ENCODE measurements at places on chromosomes 11 and 22.

DNA sequence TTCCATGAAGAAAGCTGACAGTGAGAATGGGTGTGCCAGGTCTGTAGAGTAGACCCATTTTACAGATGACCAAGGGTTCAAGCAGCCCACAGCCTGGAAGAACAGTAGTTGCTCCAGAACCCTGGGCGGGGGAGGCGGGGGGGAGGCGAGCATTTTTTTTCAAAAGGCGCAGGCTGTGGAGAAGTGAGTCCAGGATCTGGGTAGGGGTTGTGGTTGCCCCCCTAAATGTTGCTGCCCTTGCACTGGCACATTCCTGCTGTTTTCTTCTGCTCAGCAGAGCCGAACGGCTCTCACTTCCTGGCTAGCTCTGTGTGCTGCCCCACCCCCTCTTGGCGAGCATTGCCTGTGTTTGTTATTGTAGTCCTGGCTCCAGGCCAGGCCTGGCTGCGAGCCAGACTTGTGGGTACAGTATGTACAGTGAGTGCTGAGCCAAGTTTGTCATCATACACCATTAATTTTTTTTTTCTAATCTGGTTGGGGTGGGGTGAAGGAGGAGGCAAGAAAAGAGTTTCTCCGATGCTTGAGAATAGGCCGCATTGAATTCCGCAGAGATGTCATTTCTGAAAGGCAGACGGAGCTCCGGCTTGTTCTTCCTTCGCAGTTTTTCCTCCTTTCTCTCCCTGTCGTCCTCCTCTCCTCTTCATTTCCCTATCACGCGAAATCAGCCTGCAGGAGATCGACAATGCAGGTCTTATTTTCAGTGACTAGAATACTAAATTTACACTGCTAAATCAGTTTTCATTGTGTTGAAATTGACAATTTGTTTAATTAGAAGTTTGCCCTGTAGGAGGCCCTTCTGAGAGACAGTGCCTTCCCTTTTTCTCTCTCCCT is 100.5 kb downstream of the ZBTB16 start:
- peaks cover 35% of the 10 kb centered on the region for H3K4me1 ChIP-seq
- no peak overlapping the region for H3K27ac ChIP-seq
- peak; percentile 55 for DNase-seq
- no peaks in the 10 kb centered on the region for H3K36me3 ChIP-seq

DNA sequence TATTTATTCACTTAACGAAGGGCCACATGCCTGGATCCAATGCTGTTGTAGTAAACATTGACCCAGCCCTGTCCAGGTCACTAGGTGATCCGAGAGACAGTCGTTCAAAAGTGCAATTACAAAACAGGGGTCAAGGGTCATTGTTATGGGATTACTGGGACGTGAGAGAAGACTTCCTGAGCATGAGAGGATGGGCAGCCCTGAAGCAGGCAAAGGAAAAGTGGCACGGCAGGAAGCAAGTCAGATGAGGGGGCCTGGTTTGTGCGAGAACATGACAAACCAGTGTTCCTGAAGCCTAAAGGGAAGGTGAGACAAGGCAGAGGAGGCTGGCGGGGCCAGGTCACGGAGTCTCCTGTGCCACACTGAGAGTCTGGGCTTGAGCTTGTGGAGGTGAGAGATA is 15.8 kb upstream of the MMP20 start:
- no peaks in the 10 kb centered on the region for H3K36me3 ChIP-seq
- no peak overlapping the region for H3K27ac ChIP-seq
- peaks cover 5% of the 10 kb centered on the region for H3K4me1 ChIP-seq
- H3K27me3 ChIP-seq: no peaks in the 10 kb centered on the region

DNA sequence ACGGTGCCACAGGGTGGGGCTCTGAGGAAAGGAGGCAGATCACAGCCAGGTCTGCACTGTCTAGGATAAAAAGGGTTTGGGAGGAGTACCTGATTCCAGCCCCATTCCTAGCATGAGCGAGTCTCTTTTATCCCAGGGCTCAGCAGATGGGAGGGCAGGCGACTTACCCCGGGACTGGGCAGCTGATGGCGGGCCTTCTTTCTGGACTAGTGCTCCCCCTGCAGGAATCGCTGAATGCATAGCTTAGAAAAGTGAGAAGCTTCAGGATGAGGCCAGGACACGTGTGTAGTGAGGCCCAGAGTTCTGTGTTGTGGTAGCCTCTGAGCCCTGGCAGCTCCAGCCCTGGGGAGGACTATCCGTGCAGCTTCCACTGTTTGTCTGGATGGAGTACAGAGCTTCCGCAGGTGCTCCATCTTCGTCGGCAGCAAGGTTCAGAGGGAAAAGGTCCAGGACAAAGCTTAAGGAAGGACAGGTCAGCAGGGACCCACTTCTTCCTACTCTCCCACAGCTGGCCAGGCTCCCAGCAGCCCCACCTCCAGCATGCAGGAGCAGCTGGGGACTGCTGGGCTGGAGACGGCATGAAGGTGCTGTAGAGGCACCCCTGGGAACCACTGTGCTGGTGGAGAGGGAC is 30.4 kb downstream of the COMMD9 start:
- H3K27ac ChIP-seq: no peak overlapping the region
- H3K36me3 ChIP-seq: no peaks in the 10 kb centered on the region
- peaks cover 11% of the 10 kb centered on the region for H3K4me1 ChIP-seq
- no peak overlapping the region for H3K4me3 ChIP-seq

DNA sequence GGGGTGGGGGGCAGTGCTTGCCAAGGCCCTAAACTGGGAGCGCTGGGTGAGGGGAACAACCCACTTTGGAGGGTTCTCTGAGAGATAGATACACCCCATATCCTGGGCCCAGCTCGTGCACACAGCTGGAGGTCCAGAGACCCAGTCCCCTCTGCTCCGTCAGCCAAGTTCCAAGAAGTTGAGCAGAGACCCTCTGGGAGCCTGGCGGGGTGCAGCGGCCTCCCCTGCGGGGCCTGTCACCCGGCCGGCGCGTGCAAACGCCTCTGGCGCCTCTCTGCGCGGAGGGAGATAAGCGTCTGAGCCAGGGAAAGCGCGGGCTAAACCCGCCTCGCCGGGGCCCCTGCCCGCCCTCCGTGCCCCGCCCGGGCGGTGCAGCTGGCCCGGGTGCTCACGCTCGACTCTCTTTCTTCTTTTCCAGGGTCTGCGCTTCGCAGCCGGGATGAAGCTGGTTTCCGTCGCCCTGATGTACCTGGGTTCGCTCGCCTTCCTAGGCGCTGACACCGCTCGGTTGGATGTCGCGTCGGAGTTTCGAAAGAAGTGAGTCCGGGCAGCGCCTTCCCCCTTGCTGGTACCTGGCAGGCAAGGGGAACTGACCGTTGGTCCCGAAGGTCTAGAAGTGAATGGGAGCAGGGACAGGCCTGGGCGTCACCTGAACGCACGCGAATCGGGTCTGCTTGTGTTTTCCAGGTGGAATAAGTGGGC is 540 bp downstream of the ADM start:
- peak overlapping the region; percentile 52 for H3K4me3 ChIP-seq
- no peaks in the 10 kb centered on the region for H3K36me3 ChIP-seq
- peaks cover 100% of the 10 kb centered on the region for H3K27me3 ChIP-seq
- peaks cover 38% of the 10 kb centered on the region for H3K4me1 ChIP-seq
- H3K27ac ChIP-seq: no peak overlapping the region

DNA sequence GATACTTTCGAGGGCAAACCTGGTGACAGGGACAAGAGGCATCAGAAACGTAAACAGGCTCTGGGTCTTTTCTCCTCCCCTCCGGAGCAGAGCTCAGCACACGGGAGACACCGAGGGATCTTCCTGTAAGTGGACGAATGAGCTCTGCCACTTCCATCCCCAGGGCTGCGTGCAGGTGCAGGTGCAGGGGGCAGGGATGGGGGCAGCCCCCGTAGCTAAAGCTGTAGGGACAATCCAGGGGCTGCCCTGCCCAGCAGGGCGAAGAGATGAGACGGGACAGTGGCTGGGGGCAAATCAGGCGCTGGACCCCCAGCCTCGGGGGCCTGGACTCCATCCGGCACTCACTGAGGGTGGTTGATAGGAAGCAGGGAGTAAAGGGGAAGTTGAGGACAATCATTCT is 505.4 kb downstream of the BRD1 start:
- DNase-seq: no peak
- H3K27ac ChIP-seq: no peak overlapping the region
- H3K4me1 ChIP-seq: no peaks in the 10 kb centered on the region
- peaks cover 7% of the 10 kb centered on the region for H3K27me3 ChIP-seq

- H3K36me3 ChIP-seq: no peaks in the 10 kb centered on the region
- H3K27me3 ChIP-seq: no peaks in the 10 kb centered on the region
- H3K27ac ChIP-seq: no peak overlapping the region
- H3K4me3 ChIP-seq: no peak overlapping the region
- H3K4me1 ChIP-seq: no peaks in the 10 kb centered on the region
Observed at GRCh38 chr11:473415-473814, 23.3 kb downstream of the PTDSS2 start.

DNA sequence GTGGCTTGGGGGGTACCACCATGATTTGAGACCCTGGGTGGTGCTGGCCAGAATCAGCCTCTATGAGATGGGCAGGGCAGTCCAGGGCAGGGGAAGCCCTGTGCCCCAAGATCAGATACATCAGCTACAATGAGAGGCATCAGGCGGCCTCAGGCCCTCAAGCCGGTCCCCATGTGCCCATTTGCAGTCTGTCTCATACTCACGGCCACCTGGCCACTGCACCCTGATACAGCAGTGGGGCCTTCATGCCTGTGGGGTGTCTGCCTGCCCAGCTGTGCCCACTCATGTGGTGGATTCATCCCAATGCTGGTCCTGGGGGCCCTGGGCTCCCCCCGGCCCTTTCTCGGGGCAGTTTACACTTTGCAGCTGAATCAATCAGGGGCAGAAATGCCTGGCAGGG is 42.4 kb upstream of the KCNQ1OT1 start:
- H3K36me3 ChIP-seq: no peaks in the 10 kb centered on the region
- H3K4me3 ChIP-seq: no peak overlapping the region
- no peak for DNase-seq
- no peak overlapping the region for H3K27ac ChIP-seq
- no peaks in the 10 kb centered on the region for H3K4me1 ChIP-seq

DNA sequence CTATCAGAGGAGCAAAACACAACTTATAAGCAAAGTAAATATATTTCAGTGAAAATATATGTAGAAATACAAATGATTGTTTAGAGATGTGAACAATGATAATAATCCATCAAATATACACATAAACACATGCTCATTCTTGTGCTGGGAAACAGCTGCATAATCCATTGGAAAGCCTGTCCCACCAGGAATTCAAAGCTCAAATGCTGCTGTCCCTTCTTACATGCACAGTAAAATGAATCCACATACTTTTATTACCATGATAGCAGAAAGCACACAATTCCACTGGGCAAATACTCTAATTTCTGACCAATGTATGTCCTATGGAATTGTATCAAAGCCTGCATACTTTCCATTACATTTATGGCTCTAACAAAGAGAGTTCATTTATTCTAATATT is 44.5 kb downstream of the SOX6 start:
- no peak overlapping the region for H3K4me3 ChIP-seq
- H3K36me3 ChIP-seq: no peaks in the 10 kb centered on the region
- H3K27me3 ChIP-seq: peaks cover 28% of the 10 kb centered on the region
- no peak for DNase-seq
- H3K27ac ChIP-seq: no peak overlapping the region

- peaks cover 4% of the 10 kb centered on the region for H3K4me1 ChIP-seq
- H3K27ac ChIP-seq: no peak overlapping the region
- peaks cover 4% of the 10 kb centered on the region for H3K27me3 ChIP-seq
- DNase-seq: no peak
- no peak overlapping the region for H3K4me3 ChIP-seq
Observed at GRCh38 chr22:50585781-50586180, 3.1 kb upstream of the CHKB start.

GRCh38 chr22:30770716-30771115 is 76.0 kb downstream of the OSBP2 start:
- peaks cover 6% of the 10 kb centered on the region for H3K4me1 ChIP-seq
- H3K27ac ChIP-seq: no peak overlapping the region
- no peak overlapping the region for H3K4me3 ChIP-seq
- H3K27me3 ChIP-seq: no peaks in the 10 kb centered on the region

DNA sequence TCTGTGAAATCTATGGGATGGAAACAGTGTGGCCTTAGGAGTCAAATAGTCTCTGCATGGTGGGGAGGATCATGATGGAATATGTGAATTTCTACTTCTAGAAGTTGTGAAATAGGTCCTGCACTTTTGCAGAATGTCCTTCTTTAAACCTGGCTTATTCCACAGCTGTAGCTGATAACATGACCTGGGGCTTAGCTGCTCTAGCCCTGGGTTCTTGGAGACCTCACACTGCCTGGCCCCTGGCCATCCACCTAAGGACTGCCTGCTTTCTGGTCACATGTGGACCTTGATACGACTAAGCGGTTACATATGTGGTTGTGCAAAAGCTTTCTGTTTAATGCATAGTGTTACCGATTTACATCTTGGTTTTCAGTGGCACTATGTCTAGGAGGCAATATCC is 88.2 kb downstream of the SWAP70 start:
- H3K27ac ChIP-seq: no peak overlapping the region
- H3K36me3 ChIP-seq: no peaks in the 10 kb centered on the region
- peaks cover 9% of the 10 kb centered on the region for H3K4me1 ChIP-seq
- no peaks in the 10 kb centered on the region for H3K27me3 ChIP-seq
- no peak for DNase-seq

DNA sequence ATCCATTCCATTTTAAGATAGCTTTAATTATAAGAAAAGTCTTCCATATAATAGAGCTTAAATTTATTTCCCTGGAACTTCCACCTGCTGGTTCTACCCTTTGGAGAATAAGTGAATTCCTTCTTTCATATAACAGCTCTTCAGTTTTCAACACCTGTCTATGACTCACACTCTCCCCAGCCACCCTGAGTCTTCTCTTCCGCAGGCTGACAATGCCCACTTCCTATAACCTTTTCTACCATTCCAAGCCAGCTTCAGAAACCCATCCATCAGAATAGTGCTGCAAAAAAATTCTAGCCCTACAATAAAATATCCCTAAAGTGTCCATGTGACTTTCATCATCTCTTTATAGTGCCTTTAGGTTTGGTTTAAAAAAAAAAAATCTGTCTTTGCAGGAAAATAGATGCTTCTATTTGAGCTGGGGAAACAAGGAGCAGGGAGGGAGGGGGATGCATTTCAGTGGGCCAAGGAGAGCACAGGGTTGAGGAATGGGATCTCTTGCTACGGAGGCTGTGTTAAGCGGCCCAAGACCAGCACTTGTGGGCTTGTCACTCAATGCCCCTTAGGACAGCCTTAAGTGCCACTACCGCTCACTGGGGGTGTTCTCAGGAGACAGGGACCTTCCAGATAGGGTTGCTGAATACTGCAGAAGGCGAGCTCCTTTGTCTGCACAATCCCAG is 178.6 kb downstream of the DSCAML1 start:
- peaks cover 4% of the 10 kb centered on the region for H3K4me1 ChIP-seq
- no peak overlapping the region for H3K27ac ChIP-seq
- DNase-seq: no peak

GRCh38 chr11:68211546-68211945 is 1.6 kb downstream of the KMT5B start:
- H3K27me3 ChIP-seq: no peaks in the 10 kb centered on the region
- peak overlapping the region; percentile 96 for H3K4me3 ChIP-seq
- H3K36me3 ChIP-seq: no peaks in the 10 kb centered on the region
- no peak overlapping the region for H3K27ac ChIP-seq
- H3K4me1 ChIP-seq: peaks cover 31% of the 10 kb centered on the region
